ENCODE measurements at places on chromosomes 12 and 14.

- DNase-seq = peak; percentile 55
These were observed 235.2 kb upstream of the CRY1 start for GRCh38 chr12:107328442-107329133.

DNA sequence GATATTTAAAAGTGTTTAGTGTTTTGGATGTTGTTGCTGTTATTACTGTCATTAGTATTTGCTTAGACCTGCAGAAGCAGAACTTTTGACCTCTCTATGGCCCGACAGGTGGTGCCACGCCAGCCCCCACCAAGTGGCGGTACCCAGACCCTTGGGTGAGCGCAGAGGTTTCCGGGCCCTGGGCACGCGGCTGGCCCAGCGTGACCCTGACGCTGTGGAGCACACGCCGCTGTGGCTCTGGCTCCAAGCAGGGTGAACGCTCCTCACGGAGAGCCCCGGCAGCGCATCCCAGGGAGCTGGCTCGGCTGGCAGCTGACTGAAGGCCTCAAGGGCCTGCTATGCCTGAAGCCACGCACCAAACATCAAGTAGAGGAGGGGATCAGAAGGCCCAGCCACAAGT lies 22.6 kb downstream of the SLC25A47 start:
- DNase-seq = peak; percentile 18

DNA sequence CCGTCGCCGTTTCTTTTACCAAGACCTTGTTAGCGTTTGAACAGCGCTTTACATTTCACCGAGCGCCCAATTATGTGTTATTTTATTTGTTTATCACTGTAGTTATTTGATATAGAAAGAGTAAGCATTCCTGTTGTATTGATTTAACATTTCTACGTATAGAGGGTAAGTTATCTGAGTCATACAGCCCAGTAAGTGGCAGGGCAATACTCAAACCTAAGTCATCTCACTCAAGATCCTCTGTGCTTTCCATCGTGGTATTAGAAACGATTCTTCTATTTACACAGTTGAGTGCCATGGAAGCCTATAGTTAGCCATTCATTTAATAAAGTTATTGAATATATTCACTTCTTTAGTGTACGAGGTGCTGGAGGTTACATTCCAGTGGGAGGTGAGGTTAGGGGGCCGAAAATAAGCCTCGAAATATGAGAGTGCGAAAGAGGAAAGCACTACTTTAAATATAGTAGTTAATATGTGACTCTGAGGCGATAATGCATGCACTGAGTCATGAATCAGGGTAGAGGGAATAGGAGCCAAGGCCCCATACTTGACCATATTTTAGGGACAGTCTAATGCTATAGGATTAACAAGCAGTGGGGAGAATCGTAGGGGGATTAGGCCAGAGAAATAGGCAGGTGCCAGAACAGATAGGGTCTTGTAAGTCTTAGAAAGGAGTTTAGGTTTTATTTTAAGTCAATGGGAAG lies 629 bp downstream of the RAD51AP1 start:
- DNase-seq = no peak

DNA sequence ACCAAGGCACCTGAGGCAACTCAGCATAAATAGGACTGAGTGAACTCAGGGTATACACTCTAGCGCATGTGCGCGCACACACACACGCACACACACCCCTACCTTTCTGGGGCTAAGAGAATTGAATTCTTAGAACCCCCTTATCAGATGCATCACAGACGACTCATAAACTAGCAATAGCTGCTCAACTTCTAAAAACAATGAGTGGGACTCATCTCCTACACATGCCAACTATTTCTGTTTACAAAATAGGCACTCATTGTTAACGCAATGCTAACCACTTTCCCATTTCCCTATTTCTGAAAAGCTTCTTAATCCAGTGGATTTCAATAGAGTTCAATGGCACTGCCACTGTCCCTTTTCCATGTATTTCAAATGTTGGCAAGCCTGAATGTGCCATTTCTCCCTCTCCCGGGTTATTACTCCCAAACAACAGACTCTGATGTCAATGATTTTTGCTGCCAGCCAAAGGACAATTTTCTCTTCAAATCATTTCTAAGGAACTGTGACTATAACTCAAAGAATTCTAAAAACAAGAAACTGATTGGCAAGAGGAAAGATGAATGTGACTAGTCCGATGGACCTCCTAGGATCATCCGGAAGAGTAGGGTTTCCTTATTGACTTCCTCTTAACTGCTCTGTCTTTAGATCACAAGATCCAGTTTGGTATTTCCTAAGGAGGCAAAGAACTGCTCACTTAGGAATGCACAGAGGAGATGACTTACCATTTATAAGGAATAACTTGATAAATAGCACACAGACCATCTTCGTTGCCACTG lies 48.8 kb downstream of the SLC38A1 start:
- peak; percentile 77 for DNase-seq

GRCh38 chr12:124613151-124613585 lies 45.8 kb upstream of the NCOR2 start:
- DNase-seq = no peak

- no peak for DNase-seq
These were observed 148.3 kb downstream of the PHLDA1 start for GRCh38 chr12:75883241-75883640.
